GM04504 (cell line): ENCODE measurements at places on chromosomes 12 and 14.

DNA sequence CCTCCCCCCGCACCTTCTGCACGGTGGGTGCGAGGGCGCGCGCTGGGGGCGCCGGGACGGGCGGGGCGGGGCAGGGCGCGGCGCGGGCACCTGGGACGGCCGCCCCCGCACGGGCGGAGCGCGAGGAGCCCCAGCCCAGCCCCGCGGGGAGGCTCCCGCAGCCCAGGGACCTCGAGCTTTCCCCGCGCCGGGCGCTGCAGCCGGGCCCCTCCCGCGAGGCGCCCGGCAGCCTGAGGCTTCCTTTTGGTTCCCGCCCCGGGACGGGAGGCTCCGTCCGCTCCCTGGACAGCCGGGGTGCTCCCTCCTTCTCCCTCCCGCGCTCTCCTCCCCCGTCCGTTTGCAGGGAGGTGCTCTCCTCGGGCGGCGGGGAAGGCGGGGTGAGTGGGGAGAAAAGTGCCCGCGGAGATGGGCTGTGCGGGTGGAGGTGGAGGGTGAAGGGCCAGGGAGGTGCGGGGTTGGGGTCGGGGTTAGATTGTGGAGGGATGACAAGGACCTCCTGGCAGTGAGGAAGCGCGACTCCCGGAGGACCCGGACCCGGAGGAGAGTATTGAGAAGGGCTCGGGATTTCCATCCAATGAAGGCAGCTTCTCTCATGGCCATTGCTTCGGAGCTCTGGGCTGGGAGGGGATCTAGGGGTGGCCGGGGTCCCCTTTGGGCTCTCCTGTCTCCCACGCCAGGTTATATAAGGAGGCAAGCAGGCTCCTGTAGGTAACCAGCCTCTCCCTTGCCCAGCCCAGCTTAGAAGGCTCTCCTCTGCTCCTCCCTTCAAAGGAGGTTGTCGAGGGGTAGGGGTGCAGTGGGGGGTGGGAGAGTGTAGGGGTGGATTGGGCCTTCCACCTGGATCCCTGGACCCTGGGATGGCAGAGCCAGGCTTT, 645 bp downstream of the JDP2 start:
- no peak for DNase-seq

- DNase-seq: no peak
Observed at GRCh38 chr12:13979772-13980378, 1.5 kb downstream of the GRIN2B start.

- DNase-seq: peak; percentile 75
Observed at GRCh38 chr12:1605129-1606020, 11.0 kb upstream of the FBXL14 start.

DNA sequence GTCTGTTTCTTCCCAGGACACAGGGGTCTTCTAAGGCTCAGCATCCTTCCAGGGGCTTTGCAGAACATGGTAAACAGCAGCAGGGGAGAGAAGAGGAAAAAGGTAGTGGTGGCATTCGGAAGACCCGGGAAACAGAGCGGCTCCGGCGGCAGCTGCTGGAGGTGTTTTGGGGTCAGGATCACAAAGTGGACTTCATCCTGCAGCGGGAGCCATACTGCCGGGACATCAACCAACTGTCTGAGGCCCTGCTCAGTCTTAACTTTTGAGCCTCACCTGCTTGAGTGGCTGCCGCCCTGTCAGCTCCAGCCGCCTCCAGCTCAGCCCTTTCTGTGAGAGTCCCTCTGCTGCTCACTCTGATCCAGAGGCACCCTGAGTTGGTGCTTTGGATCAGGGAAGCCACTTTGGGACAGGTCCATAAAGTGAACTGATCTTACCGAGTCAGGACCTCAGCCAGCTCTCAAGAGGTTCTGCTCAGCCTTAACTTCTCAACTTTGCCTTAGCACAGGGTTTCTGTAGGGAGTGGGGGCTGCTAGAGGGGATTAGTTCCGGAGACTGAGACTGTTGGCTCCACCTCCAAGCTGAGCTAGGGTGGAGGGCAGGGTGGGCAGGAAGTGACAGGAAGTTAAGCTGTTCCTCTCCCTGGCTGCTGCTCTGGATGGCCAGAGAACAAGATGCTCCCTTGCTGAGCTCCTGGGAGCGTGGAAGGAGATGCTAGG, 5.4 kb downstream of the SDR39U1 start:
- DNase-seq: no peak

DNA sequence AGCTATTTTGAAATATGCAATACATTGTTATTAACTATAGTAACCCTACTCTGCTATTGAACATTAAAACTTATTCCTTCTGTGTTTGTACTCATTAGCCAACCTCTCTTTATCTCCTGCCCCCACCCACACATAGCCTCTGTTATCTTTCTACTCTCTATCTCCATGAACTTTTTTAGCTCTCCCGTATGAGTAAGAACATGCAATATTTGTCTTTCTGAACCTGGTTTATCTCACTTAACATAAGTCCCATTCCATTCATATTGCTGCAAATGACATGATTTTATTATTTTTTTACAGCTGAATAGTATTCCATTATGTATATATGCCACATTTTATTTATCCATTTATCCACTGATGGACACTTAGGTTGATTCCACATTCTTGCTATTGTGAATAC, 79.0 kb upstream of the AMIGO2 start:
- no peak for DNase-seq
